Neural crest cell (in vitro differentiated cells): ENCODE measurements at places on chromosomes 7 and 10. TPM values are rescaled to one million over a fixed set of nuclear protein-coding genes. Genes with fewer than 3 reads are reported as not detected.
A peak's percentile ranks its signal among the peaks of the same experiment; 100 is the strongest.

TMEM176B gene
- 2.2 and 3.1 TPM in 2 replicates for total RNA-seq

SPDYE8 gene
- total RNA-seq: not detected in 2 replicates

SAMD9 gene
- 0.21 and 0.30 TPM in 2 replicates for total RNA-seq

- H3K4me1 ChIP-seq: no peaks in the 10 kb centered on the region
- no peak overlapping the region for H3K4me3 ChIP-seq
- no peak overlapping the region for H3K27ac ChIP-seq
- no peaks in the 10 kb centered on the region for H3K36me3 ChIP-seq
- DNase-seq: no peak
These were observed 750.7 kb downstream of the SORCS3 start for GRCh38 chr10:105391670-105392351.

GRCh38 chr10:79164075-79164474 lies 95.3 kb downstream of the ZMIZ1 start:
- peaks cover 42% of the 10 kb centered on the region for H3K4me1 ChIP-seq
- no peak for DNase-seq
- no peaks in the 10 kb centered on the region for H3K36me3 ChIP-seq
- no peaks in the 10 kb centered on the region for H3K27me3 ChIP-seq
- H3K27ac ChIP-seq: peak overlapping the region; percentile 24

DNA sequence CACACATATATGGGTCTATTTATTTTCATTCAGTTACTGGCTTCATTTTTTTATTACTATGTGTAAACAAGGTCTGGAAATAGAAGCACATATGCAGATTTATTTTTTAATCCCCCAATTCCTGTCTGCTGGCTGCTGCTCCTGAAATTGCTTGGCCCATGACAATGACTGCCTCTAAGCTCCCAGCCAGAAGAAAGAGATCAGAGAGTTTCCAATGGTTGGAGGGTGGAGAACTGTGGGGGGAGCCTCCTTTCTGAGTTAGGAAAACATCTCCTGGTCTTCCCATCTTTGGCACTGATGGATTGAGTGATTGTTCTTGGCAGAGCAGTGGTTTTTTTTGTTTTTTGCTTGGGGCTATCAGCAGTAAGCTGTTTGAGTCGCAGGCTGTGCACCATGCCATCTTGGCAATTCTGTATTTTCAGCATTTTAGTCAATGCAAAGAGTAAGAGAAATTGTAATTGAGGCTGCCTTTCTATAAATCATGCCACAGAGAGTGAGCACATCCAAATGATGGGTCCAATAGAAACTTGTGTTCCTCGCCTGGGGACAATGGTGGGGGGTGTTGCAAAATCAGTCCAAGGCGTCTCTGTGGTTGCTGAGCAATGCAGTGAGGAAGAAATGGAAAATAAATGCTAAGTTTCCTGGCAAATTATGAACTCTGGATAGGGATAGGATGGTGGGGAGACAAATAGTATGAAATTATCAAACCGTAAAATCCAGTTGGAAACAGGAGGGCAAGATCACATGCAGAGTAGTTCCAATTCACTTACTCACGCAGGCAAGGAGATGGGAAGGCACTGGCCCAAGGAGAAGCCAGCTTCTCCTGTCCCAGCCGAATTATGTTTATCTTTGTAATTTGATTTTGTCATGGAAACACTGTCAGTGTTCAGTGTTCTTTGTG lies 382.4 kb downstream of the SORCS3 start:
- H3K27ac ChIP-seq: no peak overlapping the region
- H3K4me3 ChIP-seq: no peak overlapping the region
- no peak for DNase-seq
- H3K4me1 ChIP-seq: peaks cover 14% of the 10 kb centered on the region

GRCh38 chr7:118072893-118073674 lies 110.9 kb upstream of the LSM8 start:
- no peak overlapping the region for H3K27ac ChIP-seq
- no peak overlapping the region for H3K4me3 ChIP-seq
- no peaks in the 10 kb centered on the region for H3K27me3 ChIP-seq
- H3K36me3 ChIP-seq: no peaks in the 10 kb centered on the region

DNA sequence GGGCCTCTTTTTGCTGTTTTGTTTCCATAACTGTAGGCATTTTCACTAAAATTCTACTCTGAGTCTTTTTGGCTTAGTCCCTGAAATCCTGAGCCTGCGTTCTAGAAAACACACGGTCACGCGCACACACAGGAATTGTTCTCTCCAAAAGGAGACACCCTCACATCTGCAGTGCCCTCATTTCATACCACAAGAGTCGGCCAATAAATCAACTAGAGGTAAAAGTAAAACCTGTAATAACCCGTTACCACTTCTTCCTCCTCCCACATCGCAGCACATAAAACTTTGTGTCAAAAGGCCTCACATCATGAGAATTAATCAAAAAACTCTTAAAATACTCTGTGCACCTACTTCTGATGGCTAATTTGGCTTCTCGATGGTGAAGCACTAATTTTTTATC lies 133.3 kb upstream of the MGMT start:
- H3K4me3 ChIP-seq: no peak overlapping the region
- DNase-seq: no peak
- peak overlapping the region; percentile 65 for H3K27ac ChIP-seq
- H3K36me3 ChIP-seq: no peaks in the 10 kb centered on the region
- H3K4me1 ChIP-seq: no peaks in the 10 kb centered on the region

DNA sequence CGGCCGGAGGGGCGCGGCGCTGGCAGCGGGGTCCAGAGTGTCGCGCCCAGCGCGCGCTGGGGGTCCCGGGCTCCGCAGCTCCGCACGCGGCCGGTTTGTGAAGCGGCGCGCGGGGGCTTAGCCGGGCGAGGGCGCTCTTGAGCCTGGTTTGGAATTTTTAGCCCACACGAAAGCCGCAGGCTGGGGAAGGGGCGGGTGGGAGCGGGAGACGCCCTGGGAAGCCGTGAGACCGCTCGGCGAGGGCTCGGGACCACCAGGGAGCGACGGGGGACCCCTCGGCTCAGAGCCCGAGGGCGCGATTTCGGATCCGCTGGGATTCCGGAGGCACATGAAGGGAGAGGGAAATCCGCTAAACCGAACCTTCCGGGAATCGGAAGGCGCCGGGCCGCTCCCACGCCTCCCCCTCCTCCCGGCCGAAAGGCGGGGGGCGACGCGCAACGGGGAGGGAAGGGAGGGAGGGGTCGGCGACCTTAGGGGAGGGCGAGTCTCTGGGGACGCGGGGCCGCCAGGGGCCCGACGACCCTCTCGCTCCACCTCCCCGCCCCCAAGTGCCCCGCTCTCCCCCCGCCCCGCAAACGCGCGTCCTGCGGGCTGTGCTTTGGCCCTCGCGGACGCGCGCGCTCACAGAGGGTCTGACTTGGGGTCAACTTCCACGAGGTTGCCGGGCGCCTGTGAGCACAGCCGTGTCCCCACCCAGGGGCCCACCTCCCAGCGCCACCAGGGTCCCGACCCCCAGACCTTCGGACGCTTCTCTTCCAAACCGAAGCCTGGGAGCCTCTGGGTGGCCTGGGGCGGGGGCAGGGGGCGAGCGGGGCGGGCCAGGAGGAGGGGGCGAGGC lies 5.1 kb upstream of the ELFN1 start:
- no peaks in the 10 kb centered on the region for H3K36me3 ChIP-seq
- H3K27ac ChIP-seq: no peak overlapping the region
- peaks cover 61% of the 10 kb centered on the region for H3K27me3 ChIP-seq
- peak; percentile 96 for DNase-seq
- no peak overlapping the region for H3K4me3 ChIP-seq

DNA sequence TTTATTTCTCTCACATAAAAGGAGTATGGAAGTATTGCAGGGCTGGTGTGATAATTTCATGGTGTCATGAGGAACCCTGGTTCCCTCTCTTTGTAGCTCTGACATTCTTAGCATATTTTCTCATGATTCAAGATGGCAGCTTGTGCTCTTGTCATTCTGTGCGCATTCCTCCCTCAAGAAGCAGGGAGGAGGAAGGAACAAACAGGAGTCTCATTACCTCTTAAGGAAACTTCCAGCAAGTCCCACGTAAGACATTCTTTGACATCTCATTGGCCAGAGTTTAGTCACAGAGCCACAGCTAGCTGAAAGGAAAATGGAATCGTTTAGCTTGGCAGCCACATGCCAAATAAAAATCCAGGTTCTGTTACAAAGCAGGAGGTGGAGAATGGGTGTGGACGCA lies 546.8 kb downstream of the LRMDA start:
- H3K27me3 ChIP-seq: no peaks in the 10 kb centered on the region
- no peak overlapping the region for H3K27ac ChIP-seq
- H3K36me3 ChIP-seq: no peaks in the 10 kb centered on the region
- DNase-seq: no peak
- no peak overlapping the region for H3K4me3 ChIP-seq

GRCh38 chr7:122014697-122015096 lies 129.4 kb downstream of the AASS start:
- no peaks in the 10 kb centered on the region for H3K4me1 ChIP-seq
- no peak for DNase-seq
- H3K27me3 ChIP-seq: no peaks in the 10 kb centered on the region
- peaks cover 34% of the 10 kb centered on the region for H3K36me3 ChIP-seq
- no peak overlapping the region for H3K4me3 ChIP-seq

- no peak for DNase-seq
- H3K27me3 ChIP-seq: no peaks in the 10 kb centered on the region
- no peak overlapping the region for H3K27ac ChIP-seq
- H3K4me3 ChIP-seq: no peak overlapping the region
- no peaks in the 10 kb centered on the region for H3K4me1 ChIP-seq
These were observed 236.4 kb downstream of the HGF start for GRCh38 chr7:81533426-81533825.

DNA sequence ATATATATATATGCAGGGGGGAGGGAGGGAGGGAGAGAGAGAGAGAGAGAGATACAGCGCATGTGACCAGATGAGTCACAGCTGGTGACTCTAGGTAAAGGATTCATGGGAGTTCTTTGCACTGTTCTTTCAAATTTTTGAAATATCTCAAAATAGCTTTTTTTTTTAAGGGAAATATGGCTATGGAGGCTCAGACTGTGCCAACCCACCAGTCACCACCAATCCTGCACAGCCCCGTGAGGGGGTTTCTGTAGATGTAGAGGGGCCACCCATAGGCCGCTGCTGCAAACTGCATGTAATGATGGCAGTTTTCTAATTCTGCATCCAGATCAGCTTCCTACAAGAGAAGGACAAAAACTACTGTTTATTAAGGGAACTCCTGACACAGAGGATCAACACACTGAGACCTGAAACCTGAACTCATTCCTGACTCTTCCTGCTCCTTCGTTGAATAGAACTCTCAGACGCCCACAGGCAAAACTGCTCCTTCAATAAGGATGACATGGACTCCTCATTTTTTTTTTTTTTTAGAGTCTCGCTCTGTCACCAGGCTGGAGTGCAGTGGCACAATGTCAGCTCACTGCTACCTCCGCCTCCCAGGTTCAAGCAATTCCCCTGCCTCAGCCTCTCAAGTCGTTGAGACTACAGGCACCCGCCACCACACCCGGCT lies 17.3 kb downstream of the DAGLB start:
- DNase-seq: no peak
- peaks cover 8% of the 10 kb centered on the region for H3K36me3 ChIP-seq
- H3K27me3 ChIP-seq: no peaks in the 10 kb centered on the region
- H3K27ac ChIP-seq: no peak overlapping the region

GRCh38 chr7:140623980-140624379 lies 16.6 kb downstream of the DENND2A start:
- peak overlapping the region; percentile 35 for H3K27ac ChIP-seq
- H3K36me3 ChIP-seq: no peaks in the 10 kb centered on the region
- no peaks in the 10 kb centered on the region for H3K27me3 ChIP-seq
- no peak overlapping the region for H3K4me3 ChIP-seq

GRCh38 chr10:57898231-57898630 lies 369.5 kb downstream of the IPMK start:
- no peak overlapping the region for H3K27ac ChIP-seq
- H3K4me3 ChIP-seq: no peak overlapping the region
- no peak for DNase-seq
- H3K4me1 ChIP-seq: no peaks in the 10 kb centered on the region
- no peaks in the 10 kb centered on the region for H3K36me3 ChIP-seq

- DNase-seq: no peak
- peaks cover 20% of the 10 kb centered on the region for H3K36me3 ChIP-seq
- no peak overlapping the region for H3K27ac ChIP-seq
- H3K4me1 ChIP-seq: no peaks in the 10 kb centered on the region
These were observed 10.9 kb upstream of the BHLHA15 start for GRCh38 chr7:98200364-98200763.

- DNase-seq: no peak
- peaks cover 2% of the 10 kb centered on the region for H3K27me3 ChIP-seq
- no peak overlapping the region for H3K27ac ChIP-seq
- no peaks in the 10 kb centered on the region for H3K36me3 ChIP-seq
- no peaks in the 10 kb centered on the region for H3K4me1 ChIP-seq
These were observed 139.7 kb downstream of the HTR7 start for GRCh38 chr10:90718182-90718581.
